Type B pancreatic cell (in vitro differentiated cells): ENCODE measurements at places on chromosomes 3 and 15. TPM values are rescaled to one million over a fixed set of nuclear protein-coding genes. Genes with fewer than 3 reads are reported as not detected.

The SLC9C1 gene
- total RNA-seq, result 0.48 and 0.99 TPM in 2 replicates

The CEP97 gene
- total RNA-seq, result 11.3 and 24.2 TPM in 2 replicates

DNA sequence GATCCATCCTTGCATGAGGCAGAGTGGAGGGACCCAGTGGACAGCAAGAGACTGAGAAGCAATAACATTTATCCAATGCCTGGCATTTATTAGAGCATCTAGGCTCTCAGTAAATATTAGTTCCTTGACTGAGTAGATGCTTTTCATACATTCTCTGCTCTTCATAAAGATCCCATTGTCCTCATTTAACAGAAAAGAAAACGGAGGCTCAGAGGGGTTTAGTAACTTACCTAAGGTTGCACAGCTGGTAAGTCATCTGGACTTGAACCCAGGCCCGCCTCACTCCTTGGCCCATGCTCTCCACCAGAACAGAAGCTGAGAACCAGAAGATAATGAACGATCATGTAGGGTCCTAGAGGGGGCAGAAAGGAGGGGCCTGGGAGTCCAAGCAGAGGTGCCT, 52.2 kb upstream of the SEC22A start:
- no peak overlapping the region for H3K27ac ChIP-seq
- peaks cover 12% of the 10 kb centered on the region for H3K4me1 ChIP-seq
- H3K27me3 ChIP-seq, result no peaks in the 10 kb centered on the region
- no peak for DNase-seq
- no peak overlapping the region for H3K4me3 ChIP-seq

The P4HTM gene
- total RNA-seq, result 47.4 and 54.8 TPM in 2 replicates

GRCh38 chr3:186653080-186653707, 12.6 kb upstream of the HRG start:
- no peak for DNase-seq
- H3K27me3 ChIP-seq, result peaks cover 11% of the 10 kb centered on the region
- no peak overlapping the region for H3K4me3 ChIP-seq
- no peak overlapping the region for H3K27ac ChIP-seq
- no peaks in the 10 kb centered on the region for H3K36me3 ChIP-seq
